ENCODE measurements at places on chromosomes 5 and 9. TPM values are rescaled to one million over a fixed set of nuclear protein-coding genes. Genes with fewer than 3 reads are reported as not detected.

Gene EDIL3
- polyA plus RNA-seq: 0.83 TPM

Gene FOXD4
- polyA plus RNA-seq: 0.42 TPM

Gene PCDHGA7
- polyA plus RNA-seq: 0.22 TPM

Gene SH3GL2
- polyA plus RNA-seq: not detected

Gene PCDHGB3
- polyA plus RNA-seq: 0.38 TPM

Gene DOCK2
- 48.6 TPM for polyA plus RNA-seq

Gene POLR3G
- 2.3 TPM for polyA plus RNA-seq

Gene NKD2
- polyA plus RNA-seq: 16.4 TPM

Gene NEURL1B
- 0.49 TPM for polyA plus RNA-seq

Gene GFPT2
- polyA plus RNA-seq: 1.2 TPM

Gene PRUNE2
- polyA plus RNA-seq: 3.3 TPM

Gene INSL6
- not detected for polyA plus RNA-seq

Gene SHB
- 1.7 TPM for polyA plus RNA-seq

Gene TEK
- 2.8 TPM for polyA plus RNA-seq

Gene LCN10
- polyA plus RNA-seq: 22.6 TPM

Gene OXCT1
- polyA plus RNA-seq: 10.1 TPM

Gene SHOC1
- not detected for polyA plus RNA-seq
